ENCODE measurements at places on chromosomes 12 and 14.
A peak's percentile ranks its signal among the peaks of the same experiment; 100 is the strongest.

GRCh38 chr12:106126441-106127337 is 12.1 kb downstream of the NUAK1 start:
- DNase-seq = no peak

GRCh38 chr14:24576771-24577170 is 721 bp upstream of the CTSG start:
- DNase-seq = no peak

DNA sequence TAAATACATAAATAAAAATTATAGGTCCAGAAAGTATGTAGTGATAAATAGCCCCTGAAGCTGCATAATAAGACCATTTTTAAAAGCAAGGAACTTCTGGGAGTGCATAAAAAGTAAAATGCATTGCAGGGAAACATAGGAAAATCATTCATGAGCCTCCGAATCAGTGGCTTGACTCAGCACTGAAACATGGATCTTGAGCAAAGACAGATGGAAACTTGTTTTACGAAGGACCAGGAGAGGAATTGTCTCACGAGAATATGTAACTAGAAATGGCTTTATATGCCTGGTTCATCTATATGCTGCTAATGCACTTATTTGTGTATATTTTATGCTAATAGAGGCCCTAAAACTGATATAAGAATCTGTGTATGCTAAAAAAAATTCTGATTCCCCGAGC is 14.7 kb downstream of the TMEM30B start:
- DNase-seq = no peak

DNA sequence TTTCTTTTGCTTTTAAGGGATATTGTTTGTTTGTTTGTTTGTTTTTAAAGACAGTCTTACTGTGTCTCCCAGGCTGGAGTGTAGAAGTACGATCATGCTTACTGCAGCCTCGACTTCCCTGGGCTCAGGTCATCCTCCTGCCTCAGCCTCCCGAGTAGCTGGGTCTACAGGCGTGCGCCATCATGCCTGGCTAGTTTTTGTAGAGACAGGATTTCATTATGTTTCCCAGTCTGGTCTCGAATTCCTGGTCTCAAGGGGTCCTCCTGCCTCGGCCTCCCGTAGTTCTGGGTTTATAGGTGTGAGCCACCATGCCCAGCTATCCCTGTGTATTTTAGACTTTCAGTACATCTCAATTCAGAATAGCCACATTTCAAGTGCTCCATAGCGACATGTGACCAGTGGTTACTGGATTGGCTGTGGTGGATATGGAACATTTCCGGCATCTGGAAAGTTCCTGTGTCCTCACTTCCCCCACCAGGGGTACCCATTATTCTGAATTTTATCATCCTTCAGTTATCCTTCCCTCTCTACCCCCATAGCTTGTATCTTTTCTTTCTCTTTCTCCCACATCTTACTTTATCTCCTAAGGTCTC is 61.1 kb downstream of the HRK start:
- DNase-seq = no peak

- no peak for DNase-seq
Observed at GRCh38 chr14:35286003-35286600, 6.1 kb upstream of the PSMA6 start.

- no peak for DNase-seq
Observed at GRCh38 chr14:29126361-29126760, 359.8 kb downstream of the FOXG1 start.

DNA sequence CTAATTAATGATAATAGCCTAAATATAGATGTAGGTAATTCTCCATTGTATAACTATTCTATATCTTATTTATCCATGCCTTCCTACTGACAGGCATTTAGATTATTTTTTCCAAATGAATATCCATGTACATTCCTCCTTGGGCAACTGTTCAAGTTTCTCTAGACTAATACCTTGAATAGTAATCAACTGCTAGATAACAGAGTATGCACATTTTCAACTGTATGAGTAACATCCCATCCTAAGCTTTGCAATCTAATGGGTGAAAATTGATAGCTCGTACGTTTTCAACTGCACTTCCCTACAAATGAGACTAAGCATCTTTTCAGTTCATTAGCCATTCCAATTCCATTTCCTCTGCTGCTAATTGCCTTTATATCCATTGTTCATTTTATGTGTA is 37.0 kb downstream of the YAF2 start:
- DNase-seq = no peak

- DNase-seq = no peak
Observed at GRCh38 chr12:66596199-66596598, 82.7 kb downstream of the GRIP1 start.

DNA sequence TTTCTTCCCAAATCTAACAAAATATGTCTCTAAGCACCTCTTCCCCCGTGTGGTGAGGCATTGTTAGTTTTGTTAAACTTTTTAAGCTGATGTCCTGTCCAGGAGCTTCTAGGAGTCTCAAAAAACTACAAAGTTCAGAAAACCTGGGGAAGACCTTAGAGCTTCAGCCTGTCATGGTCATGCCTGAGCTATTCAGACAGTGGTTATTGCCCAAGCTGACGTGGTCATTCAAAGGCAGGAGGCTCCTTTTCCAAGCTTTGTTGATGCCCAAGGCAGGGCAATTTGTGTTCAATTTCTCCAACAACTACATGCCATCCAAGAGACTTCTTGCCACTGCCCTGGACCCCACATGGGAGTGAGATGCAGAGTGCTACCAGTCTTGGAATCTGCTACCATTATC is 5.8 kb upstream of the LYZ start:
- DNase-seq = no peak

DNA sequence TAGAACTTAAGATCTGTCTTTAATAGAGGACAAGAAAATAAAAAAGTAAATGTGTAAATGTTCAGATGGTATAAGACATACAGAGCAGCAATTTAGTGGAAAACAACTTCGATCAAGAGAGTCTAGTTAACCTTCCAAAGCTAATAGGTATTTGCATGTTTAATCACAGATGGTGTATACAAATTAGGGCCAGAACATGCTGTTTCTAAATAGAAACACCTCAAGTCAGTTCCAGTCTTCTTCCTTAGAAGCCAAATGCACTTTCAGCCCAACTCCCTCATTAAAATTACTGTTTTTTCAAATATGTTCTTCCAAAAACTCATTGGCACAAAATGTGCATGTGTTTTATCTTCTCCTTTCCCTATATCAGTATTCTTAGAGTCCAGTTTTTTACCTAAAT is 604.4 kb downstream of the SLC6A15 start:
- DNase-seq = no peak

GRCh38 chr12:113424915-113425823 is 3.0 kb downstream of the SDSL start:
- peak; percentile 43 for DNase-seq

DNA sequence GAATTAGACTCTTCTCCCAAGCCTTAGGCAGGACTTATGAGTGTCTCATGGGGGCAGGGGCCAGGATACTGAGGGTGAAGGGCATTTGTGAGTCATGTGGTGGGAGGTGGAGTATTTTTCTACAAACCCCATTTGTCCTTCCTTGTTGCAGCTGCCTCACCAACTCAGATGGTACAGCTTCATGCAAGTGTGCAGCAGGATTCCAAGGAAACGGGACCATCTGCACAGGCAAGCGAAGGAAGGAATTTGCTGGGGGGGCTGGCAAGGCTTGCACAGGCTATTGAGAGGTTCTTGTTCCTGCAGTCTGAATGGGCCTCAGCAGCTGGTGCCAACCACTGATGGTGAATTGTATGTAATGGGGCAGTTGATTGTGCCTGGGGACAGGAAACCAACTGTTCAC is 125.1 kb downstream of the STAB2 start:
- no peak for DNase-seq

DNA sequence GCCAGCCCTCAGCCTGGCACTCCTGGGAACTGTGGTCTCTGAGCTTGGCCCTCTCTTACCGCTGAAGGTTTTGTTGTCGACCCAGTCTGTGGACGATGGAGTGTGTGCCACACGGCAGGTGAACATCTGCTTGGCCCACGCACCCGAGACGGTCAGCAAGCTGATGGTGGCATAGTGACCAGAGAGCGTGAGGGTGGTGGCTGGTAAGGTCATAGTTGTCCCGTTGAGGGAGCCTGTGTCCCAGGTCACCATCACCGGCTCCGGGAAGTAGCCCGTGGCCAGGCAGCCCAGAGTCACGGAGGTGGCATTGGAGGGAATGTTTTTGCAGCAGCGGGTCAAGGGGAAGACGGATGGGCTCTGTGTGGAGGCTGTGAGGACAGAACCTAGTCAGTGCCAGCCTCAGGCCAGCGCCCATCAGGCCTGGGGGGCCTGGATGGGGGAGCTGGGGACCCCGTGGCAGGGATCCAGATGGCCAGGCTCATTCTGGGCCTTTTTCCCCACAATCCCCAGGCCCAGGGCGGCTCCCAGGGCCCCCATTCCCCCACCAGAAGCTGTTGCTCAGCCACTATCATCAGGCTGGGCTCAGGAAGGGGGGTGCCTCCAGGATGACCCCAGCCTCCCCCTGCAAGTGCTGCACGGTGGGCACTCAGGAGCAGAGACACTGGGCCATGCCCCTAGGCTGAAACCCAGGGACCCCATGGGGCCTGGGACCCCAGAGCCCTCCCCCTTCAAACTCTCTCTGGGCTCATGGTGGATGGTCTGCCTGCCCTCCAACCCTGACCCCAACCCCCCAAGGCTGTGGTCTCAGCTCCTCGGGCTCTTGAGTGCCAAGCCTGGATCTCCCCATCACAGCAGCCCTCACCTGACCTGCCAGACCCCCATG is 75.2 kb downstream of the TMEM121 start:
- DNase-seq = no peak

DNA sequence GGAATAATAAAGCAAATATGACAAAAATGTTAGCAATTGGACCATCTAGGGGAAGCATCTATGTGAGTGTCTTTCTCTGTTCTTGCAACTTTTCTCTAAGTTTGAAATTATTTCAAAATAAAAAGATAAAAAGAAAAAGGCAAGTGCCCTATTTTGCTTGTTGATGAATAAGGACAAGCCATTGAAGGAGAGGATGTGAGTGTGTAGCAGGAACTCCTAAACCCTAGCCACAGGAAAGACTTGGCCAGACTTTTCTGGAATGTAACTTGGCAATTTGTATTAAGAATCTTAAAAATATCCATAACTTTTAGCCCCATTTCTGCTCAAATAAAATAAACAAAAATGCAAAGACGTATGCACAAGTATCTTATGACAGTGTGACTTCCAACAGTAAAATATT is 279.4 kb downstream of the CACNA1C start:
- DNase-seq = no peak

- no peak for DNase-seq
Observed at GRCh38 chr12:22014783-22015144, 31.3 kb upstream of the CMAS start.

All from CD4-positive, alpha-beta T cell treated with Interleukin-15 for 1 hour (primary cell).